Spinal cord (tissue), 10 donors: ENCODE measurements at places on chromosomes 2 and 18. TPM values are rescaled to one million over a fixed set of nuclear protein-coding genes. Genes with fewer than 3 reads are reported as not detected.

Gene GEN1
- 10.8 TPM for polyA plus RNA-seq

Gene VSNL1
- 423 TPM for polyA plus RNA-seq

Gene SERPINB7
- not detected for polyA plus RNA-seq

Gene CARF
- 11.1 TPM for polyA plus RNA-seq

Gene SH3RF3
- polyA plus RNA-seq, result 10.4 TPM

Gene UPP2
- 1.2 TPM for polyA plus RNA-seq

GRCh38 chr2:169761970-169762292 lies 28.3 kb downstream of the KLHL23 start:
- peaks cover 2% of the 10 kb centered on the region for H3K4me1 ChIP-seq
- DNase-seq, result no peak
- peaks cover 6% of the 10 kb centered on the region for H3K36me3 ChIP-seq
- no peak overlapping the region for H3K27ac ChIP-seq

DNA sequence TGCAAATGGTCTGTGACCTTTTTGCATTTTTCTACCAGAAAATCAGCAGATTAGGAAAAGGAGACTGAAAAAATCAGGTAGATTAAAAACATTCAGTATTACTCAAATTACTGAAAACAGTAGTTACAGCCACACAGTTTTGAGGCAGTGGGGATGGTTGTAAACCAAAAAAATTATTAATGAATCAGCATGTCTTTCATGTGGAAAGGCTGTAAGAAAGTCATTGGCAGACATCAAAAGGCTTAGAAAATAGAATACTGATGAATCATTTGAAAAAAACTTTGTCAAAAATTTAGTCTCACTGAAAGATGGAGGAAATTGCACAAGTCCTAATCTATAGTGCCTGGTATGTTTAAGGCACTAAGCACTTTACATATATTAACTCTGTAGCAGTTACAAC lies 133.9 kb upstream of the GCFC2 start:
- DNase-seq, result no peak
- no peaks in the 10 kb centered on the region for H3K36me3 ChIP-seq
- H3K4me1 ChIP-seq, result no peaks in the 10 kb centered on the region
- H3K27ac ChIP-seq, result no peak overlapping the region
- H3K27me3 ChIP-seq, result no peaks in the 10 kb centered on the region

DNA sequence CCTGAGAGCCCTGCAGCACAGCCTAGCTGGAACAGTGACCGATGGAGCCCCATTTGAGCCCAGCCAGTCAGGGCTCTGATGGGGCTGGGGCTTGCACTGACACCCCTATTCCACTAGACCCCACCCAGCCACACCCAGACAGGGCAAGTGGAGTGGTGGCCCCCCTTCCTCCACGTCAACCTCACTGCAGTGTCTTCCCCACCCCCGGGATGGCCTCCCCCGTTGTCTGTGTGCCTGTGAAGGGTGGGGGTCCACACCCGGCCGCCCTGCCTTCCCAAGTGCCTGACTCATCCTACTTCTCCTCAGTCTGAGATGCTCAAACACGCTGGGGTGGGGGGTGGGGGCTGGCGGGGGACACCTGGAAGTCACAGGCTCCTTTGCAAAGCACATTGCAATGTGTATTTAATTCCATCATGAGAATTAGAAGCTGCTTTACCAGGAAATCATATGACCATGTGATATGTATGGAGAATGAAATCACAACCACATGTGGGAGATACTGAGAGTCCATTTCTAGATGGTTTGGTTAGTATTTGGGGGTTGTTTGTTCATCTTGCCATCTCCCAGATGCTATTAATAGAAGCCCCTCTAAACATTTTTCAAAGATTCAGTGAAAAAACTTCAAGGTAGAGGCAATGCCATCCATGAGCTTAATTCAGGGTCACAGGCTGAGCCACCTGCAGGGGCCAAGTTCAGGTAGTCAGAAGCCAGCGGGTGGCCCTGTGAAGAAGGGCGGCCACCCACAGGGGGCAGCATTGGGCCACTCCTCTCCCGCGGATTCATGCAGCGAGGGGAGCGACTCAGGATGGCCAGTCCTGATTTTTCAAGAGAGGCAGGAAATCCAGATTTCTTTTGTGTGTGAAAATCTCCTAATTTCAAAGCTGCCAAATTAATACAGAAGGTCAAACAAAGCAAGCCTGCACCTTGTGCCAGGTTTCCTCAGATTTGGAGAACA lies 22.7 kb upstream of the GMPPA start:
- no peak overlapping the region for H3K27ac ChIP-seq
- no peaks in the 10 kb centered on the region for H3K27me3 ChIP-seq
- no peak overlapping the region for H3K4me3 ChIP-seq

DNA sequence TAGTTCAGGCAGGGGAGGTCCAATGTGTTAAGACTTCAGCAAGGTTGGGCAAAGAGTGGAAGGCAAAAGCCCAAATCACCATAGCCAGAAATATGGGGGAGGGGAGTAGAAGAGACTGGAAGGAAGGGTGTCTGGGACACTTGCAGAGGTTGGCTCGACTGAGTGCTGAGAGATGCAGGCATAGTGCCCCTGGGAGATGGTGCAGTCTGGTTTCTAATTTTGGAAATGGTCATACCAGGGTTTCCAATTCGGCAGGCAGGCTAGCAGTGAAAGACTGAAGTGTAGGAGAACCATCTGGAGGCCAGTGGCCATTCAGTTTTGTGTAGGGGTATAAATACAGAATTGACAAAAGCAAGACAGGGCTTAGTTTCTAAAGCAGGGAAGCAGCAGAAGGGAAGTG lies 6.2 kb upstream of the SPOPL start:
- no peak overlapping the region for H3K27ac ChIP-seq
- peaks cover under 1% of the 10 kb centered on the region for H3K4me1 ChIP-seq
- no peak overlapping the region for H3K4me3 ChIP-seq

DNA sequence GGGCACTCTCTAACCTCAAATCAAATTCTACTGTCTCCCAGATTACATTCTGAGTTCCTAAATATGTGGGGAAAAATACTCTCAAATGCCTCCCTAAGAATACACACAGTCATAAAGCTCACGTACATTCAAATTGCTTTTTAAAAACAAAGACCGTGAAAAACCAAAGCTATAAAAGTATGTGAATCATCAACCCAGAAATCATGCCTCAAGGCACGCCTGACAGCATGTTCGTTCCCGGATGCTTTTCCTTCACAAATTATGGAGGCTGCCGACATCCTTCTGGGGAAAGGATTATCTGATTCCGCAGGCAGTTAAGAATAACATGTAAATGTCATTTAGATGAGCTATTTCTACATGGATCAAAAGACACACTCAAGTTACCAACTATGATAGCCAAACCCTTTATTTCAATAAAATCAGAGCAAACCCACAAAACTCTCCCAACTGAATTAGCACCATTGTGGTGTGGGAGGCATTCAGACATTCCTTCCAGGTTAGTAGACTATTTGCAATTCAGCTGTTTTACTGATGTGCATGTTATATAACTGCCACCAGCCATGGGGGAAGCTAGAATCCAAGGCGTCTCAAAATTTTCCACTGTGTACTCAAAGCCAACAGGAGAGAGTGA lies 398.2 kb upstream of the TRIB2 start:
- H3K36me3 ChIP-seq, result no peaks in the 10 kb centered on the region
- no peak for DNase-seq
- H3K4me1 ChIP-seq, result peaks cover 13% of the 10 kb centered on the region
- H3K4me3 ChIP-seq, result no peak overlapping the region
- no peaks in the 10 kb centered on the region for H3K27me3 ChIP-seq

DNA sequence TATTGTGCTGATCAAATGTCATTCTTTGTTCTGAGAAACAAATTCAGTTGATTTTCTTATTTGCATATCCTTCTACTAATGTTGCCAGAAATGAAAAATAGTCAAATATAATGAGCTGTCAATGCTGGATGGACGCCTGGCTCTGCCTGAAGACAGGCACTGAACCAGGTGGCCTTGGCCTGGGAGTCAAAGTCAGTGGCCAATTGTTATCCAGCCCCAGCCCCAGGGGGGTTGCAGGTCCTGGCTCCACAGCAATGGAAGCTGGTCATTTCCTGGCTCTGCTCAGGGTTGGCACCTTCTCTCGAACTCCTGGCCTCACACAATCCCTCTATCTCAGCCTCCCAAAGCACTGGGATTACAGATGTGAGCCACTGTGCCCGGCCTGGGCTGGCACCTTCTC lies 176.8 kb upstream of the GLI2 start:
- no peaks in the 10 kb centered on the region for H3K4me1 ChIP-seq
- no peak for DNase-seq
- H3K27me3 ChIP-seq, result peaks cover 2% of the 10 kb centered on the region
- no peak overlapping the region for H3K27ac ChIP-seq
- no peaks in the 10 kb centered on the region for H3K36me3 ChIP-seq

GRCh38 chr2:112765251-112765650 lies 842 bp upstream of the CKAP2L start:
- peak overlapping the region; percentile 58 for H3K27ac ChIP-seq
- no peak for DNase-seq
- peaks cover 7% of the 10 kb centered on the region for H3K4me1 ChIP-seq

- H3K36me3 ChIP-seq, result peaks cover 18% of the 10 kb centered on the region
- DNase-seq, result peak; percentile 93
- peak within 1 kb of the TSS; percentile 79 for H3K4me3 ChIP-seq
These were observed at the start of gene STK11IP for GRCh38 chr2:219597552-219598307. TSS of gene STK11IP (plus strand) at chr2:219597857. CDS start at chr2:219598120, 263 bp downstream.

DNA sequence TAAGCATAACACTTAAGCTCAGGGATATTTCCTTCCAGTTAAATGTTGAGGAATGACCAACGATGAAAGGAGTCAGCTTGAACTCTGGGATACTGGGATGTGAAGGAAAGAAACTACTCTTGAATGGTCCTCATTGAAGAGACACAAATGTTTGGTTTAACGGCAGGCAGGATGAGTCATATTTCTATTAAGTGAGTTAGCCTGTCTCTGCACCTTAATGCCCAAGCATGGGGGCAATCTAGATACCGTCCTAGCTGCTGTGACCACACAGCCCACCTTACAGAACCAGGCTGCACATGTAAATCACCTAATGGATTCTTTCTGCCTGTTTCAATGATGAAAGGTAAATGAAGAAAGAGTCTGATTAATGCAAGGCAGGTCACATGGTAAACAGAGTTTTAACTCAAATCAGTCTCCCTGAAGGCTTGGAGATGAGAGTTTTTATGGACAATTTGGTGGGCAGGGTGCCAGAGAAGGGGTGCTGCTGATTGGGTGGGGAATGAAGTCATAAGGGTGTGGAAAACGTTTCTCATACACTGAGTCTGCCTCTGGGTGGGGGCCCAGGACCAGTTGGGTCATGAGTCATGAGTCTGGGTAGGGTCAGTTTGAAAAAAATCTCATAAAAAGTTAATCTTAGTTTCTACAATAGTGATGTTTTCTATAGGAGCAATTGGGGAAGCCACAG lies 144.6 kb upstream of the MMADHC start:
- no peak overlapping the region for H3K27ac ChIP-seq
- H3K36me3 ChIP-seq, result no peaks in the 10 kb centered on the region
- no peak overlapping the region for H3K4me3 ChIP-seq
- H3K27me3 ChIP-seq, result no peaks in the 10 kb centered on the region
- no peak for DNase-seq

- no peaks in the 10 kb centered on the region for H3K36me3 ChIP-seq
- no peak overlapping the region for H3K27ac ChIP-seq
- H3K4me1 ChIP-seq, result no peaks in the 10 kb centered on the region
- H3K4me3 ChIP-seq, result no peak overlapping the region
These were observed 218.8 kb downstream of the SCG2 start for GRCh38 chr2:223383315-223383714.

GRCh38 chr2:201926067-201926466 lies 107.6 kb upstream of the FZD7 start:
- H3K4me1 ChIP-seq, result peaks cover 4% of the 10 kb centered on the region
- H3K4me3 ChIP-seq, result no peak overlapping the region
- no peak overlapping the region for H3K27ac ChIP-seq
- H3K36me3 ChIP-seq, result no peaks in the 10 kb centered on the region
- no peaks in the 10 kb centered on the region for H3K27me3 ChIP-seq

- no peaks in the 10 kb centered on the region for H3K4me1 ChIP-seq
- peak overlapping the region; percentile 71 for H3K27ac ChIP-seq
- no peak overlapping the region for H3K4me3 ChIP-seq
- H3K36me3 ChIP-seq, result no peaks in the 10 kb centered on the region
These were observed 9.5 kb downstream of the MAPRE2 start for GRCh38 chr18:35050705-35051195.

DNA sequence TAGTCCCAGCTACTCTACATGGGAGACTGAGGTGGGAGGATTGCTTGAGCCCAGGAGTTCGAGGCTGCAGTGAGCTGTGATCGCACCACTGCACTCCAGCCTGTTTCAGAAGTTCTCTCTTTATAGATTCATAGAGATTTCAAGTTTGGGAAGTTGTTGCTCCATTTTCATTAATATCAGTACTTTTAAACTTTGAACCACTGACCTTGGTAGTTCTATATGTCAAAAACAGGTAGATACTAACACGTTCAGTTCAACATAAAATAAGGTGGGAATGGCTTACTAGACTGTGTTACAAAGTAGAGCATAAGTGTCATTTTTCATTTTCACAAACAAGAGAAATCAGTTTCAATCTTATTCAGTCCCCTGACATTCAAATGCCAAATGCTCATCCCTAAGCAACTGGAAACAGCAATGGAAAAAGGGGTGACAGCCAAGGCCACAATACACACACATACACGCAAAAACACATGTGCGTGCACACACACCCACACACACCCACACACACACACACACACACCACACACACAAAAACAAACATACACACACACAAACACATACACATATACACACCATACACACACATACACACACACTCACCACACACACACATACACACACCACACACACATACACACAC lies 71.7 kb downstream of the PIEZO2 start:
- H3K4me1 ChIP-seq, result no peaks in the 10 kb centered on the region
- no peak overlapping the region for H3K27ac ChIP-seq
- no peaks in the 10 kb centered on the region for H3K36me3 ChIP-seq
- no peak for DNase-seq
- no peaks in the 10 kb centered on the region for H3K27me3 ChIP-seq

DNA sequence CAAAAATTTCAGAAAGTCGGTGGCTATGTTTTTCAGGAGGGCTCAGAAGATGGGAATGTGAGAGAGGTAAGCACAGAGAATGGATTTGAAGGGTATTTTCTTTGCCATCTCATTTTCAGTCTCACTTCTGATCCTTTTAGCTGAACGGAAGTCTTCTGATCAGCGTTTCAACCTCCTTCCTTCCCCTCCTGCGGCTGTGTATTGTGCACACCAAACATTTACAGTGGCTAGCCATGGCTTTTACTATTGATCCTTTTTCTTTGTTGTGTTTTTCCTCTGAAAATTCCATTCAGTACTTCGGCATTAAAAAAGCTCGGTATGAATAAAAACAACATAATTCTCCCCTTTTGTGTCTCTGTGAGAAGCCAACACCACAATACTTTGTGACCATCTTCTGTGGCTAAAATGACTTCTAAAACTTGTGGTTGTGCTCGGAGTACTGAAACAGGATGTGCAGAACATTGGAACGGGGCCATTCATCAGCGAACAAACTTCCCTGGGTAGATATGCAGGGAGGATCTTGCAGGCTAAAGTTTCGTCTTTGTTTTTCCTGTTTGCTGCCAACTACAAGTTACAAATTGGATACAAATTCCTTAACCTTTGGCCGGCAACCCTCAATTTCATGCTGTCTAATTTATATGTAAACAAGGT lies 260.8 kb upstream of the FAM98A start:
- no peaks in the 10 kb centered on the region for H3K27me3 ChIP-seq
- no peak for DNase-seq
- H3K27ac ChIP-seq, result no peak overlapping the region
- no peak overlapping the region for H3K4me3 ChIP-seq
- no peaks in the 10 kb centered on the region for H3K4me1 ChIP-seq
- no peaks in the 10 kb centered on the region for H3K36me3 ChIP-seq
